ENCODE measurements at places on chromosomes 3 and 15.

GRCh38 chr3:171416061-171416460 lies 44.1 kb downstream of the TNIK start:
- no peaks in the 10 kb centered on the region for H3K36me3 ChIP-seq
- H3K27ac ChIP-seq = no peak overlapping the region
- peaks cover 11% of the 10 kb centered on the region for H3K4me1 ChIP-seq
- H3K27me3 ChIP-seq = no peaks in the 10 kb centered on the region
- no peak overlapping the region for H3K4me3 ChIP-seq

DNA sequence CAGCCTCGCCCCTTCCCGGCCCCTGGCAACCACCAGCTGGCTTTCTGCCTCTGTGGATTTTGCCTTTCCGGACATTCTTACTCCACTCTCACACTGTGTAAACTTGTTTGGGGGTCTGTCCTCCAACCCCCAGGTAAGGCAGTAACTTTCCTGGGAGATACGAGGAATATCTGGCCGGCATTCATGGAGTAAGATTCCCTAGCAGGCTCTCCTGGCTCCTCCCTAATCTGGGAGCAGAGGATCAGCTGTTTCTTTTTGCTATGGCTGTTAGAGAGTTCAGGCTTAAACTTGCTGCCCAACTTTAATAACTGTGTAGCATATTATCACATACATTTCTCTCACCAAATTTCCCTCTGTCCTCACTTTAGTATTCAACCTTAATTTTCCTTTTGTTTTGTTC lies 64.3 kb downstream of the IGF2BP2 start:
- H3K27ac ChIP-seq = no peak overlapping the region
- no peaks in the 10 kb centered on the region for H3K27me3 ChIP-seq
- H3K4me3 ChIP-seq = no peak overlapping the region
- H3K4me1 ChIP-seq = peaks cover 36% of the 10 kb centered on the region
- peaks cover 4% of the 10 kb centered on the region for H3K36me3 ChIP-seq
- no peak for DNase-seq

DNA sequence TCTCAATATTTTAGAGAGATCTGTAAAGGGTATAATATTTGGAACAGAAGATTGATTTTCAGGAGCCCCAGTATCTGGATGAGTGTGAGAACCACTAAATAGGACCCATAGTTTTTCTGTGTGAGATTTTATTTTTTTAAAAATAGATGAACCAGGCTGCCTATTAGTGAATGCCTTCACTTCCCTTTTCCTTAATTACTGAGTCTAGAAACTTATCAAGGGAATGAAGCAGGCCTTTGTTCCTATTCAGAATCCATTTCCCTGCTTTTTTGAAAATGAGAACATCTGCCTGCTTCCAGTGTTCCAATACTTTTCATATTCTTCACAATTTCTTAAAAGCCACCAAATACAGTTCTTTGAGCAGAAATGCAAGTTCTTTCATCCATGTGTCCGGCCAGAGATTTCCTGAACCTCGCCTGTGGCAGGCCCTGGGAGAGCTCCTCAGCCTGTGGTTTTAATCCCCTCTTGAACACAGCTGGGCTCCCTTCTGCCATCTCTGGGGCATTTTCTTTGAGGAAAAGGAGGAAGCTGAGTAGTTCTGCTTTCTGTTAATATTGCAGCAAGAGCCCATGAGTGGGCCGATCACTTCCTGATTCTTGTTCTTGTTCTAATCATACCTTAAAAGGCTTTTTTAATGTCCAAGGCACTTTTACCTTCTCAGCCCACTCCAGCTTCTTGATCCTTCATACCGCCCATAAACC lies 4.7 kb downstream of the EHD4 start:
- peak; percentile 36 for DNase-seq
- H3K36me3 ChIP-seq = no peaks in the 10 kb centered on the region
- H3K27me3 ChIP-seq = no peaks in the 10 kb centered on the region
- H3K4me1 ChIP-seq = peaks cover 11% of the 10 kb centered on the region

DNA sequence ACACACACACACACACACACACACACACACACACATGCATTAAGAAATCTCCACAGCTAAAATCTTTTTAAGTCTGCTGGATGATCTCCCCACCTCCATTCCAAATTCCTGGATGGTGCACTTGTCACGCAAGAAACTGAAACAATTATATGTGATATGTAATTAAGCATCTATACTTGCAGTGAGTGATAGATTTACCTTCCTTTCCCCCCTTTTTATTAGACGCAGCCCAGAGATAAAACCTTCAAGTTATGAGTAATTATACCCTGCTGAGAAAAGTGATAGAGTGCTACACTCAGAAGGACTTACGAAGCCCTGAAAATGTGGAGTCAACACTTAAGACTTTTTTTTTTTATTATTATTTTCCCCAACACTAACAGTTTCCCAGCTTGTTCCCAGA lies 255.2 kb downstream of the LSAMP start:
- peaks cover 3% of the 10 kb centered on the region for H3K4me1 ChIP-seq
- H3K27me3 ChIP-seq = no peaks in the 10 kb centered on the region
- H3K27ac ChIP-seq = no peak overlapping the region
- H3K4me3 ChIP-seq = no peak overlapping the region

DNA sequence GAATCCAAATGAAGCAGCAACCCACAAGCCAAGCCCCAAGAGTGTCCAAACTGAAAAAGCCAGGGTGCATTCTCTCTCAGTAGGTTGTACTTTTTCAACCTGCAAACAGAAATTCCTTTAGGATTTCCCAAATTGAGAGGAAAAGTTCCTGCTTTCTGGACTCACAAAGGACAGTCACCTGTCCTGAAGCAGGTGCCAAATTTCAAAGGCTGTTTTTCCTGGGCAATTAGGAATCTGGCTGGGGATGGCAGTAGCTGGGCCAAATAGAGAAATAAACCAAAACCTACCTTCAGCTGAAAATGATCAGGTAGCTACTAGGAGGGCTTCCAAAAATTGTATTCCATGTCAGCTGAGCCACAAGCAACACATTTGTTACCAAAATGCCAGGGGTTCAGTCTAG lies 83.1 kb upstream of the TP63 start:
- H3K36me3 ChIP-seq = no peaks in the 10 kb centered on the region
- no peak for DNase-seq
- H3K4me3 ChIP-seq = no peak overlapping the region
- no peak overlapping the region for H3K27ac ChIP-seq
- no peaks in the 10 kb centered on the region for H3K4me1 ChIP-seq

DNA sequence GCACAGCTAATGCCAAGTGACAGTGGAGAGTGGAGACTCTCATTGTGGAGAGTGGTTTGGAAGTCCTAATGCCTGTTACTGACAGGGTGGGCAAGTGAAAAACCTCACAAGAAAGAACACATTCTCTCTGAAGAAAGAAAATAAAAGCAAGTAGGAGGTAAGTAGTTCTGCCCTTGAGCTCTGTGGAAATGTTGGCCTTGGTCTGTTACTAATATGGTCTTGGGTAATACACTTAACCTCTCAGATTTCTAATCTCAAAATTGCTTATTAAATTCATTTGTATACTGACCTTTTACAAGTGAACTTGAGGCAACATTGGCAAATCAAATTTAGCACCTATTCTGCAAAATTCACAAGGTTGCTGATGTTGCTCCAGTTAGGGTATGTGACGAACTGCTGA lies 291.6 kb upstream of the CBLB start:
- H3K36me3 ChIP-seq = no peaks in the 10 kb centered on the region
- H3K4me3 ChIP-seq = no peak overlapping the region
- H3K27me3 ChIP-seq = no peaks in the 10 kb centered on the region
- H3K27ac ChIP-seq = no peak overlapping the region

- no peak overlapping the region for H3K27ac ChIP-seq
- H3K4me3 ChIP-seq = no peak overlapping the region
- H3K36me3 ChIP-seq = no peaks in the 10 kb centered on the region
- H3K4me1 ChIP-seq = no peaks in the 10 kb centered on the region
Observed at GRCh38 chr3:54653456-54654195, 274.2 kb downstream of the LRTM1 start.

- H3K4me1 ChIP-seq = peaks cover 17% of the 10 kb centered on the region
- no peak overlapping the region for H3K27ac ChIP-seq
- H3K27me3 ChIP-seq = no peaks in the 10 kb centered on the region
- H3K36me3 ChIP-seq = peaks cover 2% of the 10 kb centered on the region
- H3K4me3 ChIP-seq = no peak overlapping the region
Observed at GRCh38 chr15:69417581-69417980, 3.4 kb downstream of the KIF23 start.

GRCh38 chr15:57789225-57789624 lies 82.7 kb downstream of the POLR2M start:
- H3K4me1 ChIP-seq = no peaks in the 10 kb centered on the region
- H3K36me3 ChIP-seq = no peaks in the 10 kb centered on the region
- H3K27ac ChIP-seq = no peak overlapping the region
- no peak for DNase-seq

DNA sequence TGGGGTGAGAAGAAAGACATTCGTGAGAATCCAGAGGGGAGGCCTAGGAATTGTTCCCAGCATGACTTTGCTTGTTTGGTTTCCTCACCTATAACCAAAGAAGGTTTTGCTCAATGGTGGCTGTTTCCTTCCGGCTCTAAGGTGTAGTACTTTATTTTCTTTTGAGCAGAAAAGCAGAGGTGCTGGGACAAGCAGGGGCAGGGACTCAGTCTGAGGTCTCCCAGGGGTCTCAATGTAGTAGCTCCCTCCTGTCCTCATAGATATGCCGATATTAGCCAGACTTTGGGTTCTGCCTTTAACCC lies 41.6 kb downstream of the ZBTB38 start:
- H3K27me3 ChIP-seq = no peaks in the 10 kb centered on the region
- no peak overlapping the region for H3K4me3 ChIP-seq
- no peak for DNase-seq
- H3K27ac ChIP-seq = peak overlapping the region; percentile 92
- peaks cover 51% of the 10 kb centered on the region for H3K4me1 ChIP-seq
- H3K36me3 ChIP-seq = peaks cover 45% of the 10 kb centered on the region

DNA sequence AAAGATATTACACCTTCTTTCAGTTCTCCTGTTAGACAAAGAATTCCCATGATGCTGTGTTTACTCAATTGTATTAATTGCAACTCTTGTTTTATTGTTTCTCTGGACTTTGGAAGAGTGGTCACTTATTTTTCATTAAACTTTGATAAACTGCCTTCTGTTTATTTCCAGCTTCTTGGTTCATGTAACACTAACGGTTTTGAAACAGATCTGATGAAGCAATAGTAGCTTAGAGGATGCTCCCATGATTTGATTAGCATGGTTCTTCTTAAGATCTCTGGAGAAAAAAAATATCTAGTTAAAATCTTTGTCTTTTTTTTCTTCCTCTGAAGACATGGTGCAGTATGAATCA lies 90.1 kb downstream of the FNDC3B start:
- H3K36me3 ChIP-seq = peaks cover 15% of the 10 kb centered on the region
- H3K27me3 ChIP-seq = no peaks in the 10 kb centered on the region
- H3K27ac ChIP-seq = no peak overlapping the region
- no peak overlapping the region for H3K4me3 ChIP-seq
- no peak for DNase-seq

GRCh38 chr3:14508966-14509795 lies 31.0 kb downstream of the GRIP2 start:
- H3K27me3 ChIP-seq = peaks cover 17% of the 10 kb centered on the region
- DNase-seq = peak; percentile 18
- no peaks in the 10 kb centered on the region for H3K4me1 ChIP-seq
- H3K36me3 ChIP-seq = no peaks in the 10 kb centered on the region

- DNase-seq = no peak
- peaks cover 25% of the 10 kb centered on the region for H3K36me3 ChIP-seq
- H3K4me3 ChIP-seq = no peak overlapping the region
- H3K4me1 ChIP-seq = peaks cover 12% of the 10 kb centered on the region
- no peaks in the 10 kb centered on the region for H3K27me3 ChIP-seq
- peak overlapping the region; percentile 33 for H3K27ac ChIP-seq
Observed at GRCh38 chr3:53113293-53114010, 16.8 kb downstream of the RFT1 start.

GRCh38 chr3:70245746-70246525 lies 66.5 kb downstream of the MDFIC2 start:
- no peak overlapping the region for H3K27ac ChIP-seq
- H3K36me3 ChIP-seq = no peaks in the 10 kb centered on the region
- no peaks in the 10 kb centered on the region for H3K27me3 ChIP-seq
- H3K4me3 ChIP-seq = no peak overlapping the region

GRCh38 chr3:155372281-155372680 lies 78.8 kb upstream of the STRIT1 start:
- no peaks in the 10 kb centered on the region for H3K36me3 ChIP-seq
- H3K27me3 ChIP-seq = no peaks in the 10 kb centered on the region
- no peak overlapping the region for H3K27ac ChIP-seq
- no peak for DNase-seq

DNA sequence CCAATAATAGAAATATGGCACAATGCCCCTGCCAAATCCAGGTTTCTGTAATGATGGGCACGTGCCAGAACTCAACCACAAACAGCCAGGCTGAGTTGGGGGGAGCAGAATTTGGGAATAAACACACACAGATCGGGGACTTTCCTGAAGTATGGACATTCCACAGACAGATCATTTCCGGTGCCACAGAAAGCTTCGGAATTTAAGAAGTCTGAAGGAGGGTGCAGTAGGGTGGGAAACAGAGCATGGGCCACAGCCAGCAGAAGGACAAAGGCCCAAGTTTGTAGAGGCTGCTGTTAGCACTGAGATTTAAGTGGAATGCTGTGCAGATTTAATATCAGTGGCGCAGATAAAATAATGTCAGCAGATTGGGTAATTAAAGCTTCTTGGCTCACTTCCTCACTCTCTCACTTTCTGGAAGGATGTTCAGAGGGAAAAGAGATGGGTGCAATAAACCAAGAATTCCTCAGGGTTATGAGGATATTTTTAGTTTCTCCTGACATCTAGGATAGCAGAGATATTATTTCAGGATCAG lies 67.4 kb downstream of the MYLK start:
- H3K4me3 ChIP-seq = no peak overlapping the region
- DNase-seq = peak; percentile 90
- H3K36me3 ChIP-seq = peaks cover 50% of the 10 kb centered on the region
- H3K27ac ChIP-seq = peak overlapping the region; percentile 63

GRCh38 chr15:80418892-80419537 lies 14.8 kb downstream of the ARNT2 start:
- H3K4me3 ChIP-seq = no peak overlapping the region
- H3K36me3 ChIP-seq = no peaks in the 10 kb centered on the region
- DNase-seq = peak; percentile 72
- peak overlapping the region; percentile 19 for H3K27ac ChIP-seq
- no peaks in the 10 kb centered on the region for H3K27me3 ChIP-seq

DNA sequence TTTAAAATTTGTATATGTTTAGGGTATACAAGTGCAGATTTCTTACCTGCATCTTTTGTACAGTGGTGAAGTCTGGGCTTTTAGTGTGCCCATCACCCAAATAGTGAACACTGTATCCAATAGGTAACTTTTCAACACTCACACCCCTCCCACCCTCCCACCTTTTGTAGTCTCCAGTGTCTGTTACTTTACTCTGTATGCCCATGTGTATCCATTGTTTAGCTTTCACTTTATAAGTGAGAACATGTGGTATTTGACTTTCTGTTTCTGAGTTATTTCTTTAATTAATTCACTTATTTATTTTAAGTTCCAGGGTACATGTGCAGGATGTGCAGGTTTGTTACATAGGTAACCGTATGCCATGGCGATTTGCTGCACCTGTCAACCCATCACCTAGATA lies 124.8 kb upstream of the NEO1 start:
- no peak for DNase-seq
- H3K27me3 ChIP-seq = 0 out of 2 replicates have a peak, but pooled peaks cover 2% of the 10 kb centered on the region
- H3K27ac ChIP-seq = no peak overlapping the region
- no peak overlapping the region for H3K4me3 ChIP-seq
- no peaks in the 10 kb centered on the region for H3K4me1 ChIP-seq
